ENCODE measurements at places on chromosomes 6 and 20.

GRCh38 chr20:38369389-38369788 is 23.1 kb downstream of the LBP start:
- DNase-seq, result no peak

DNA sequence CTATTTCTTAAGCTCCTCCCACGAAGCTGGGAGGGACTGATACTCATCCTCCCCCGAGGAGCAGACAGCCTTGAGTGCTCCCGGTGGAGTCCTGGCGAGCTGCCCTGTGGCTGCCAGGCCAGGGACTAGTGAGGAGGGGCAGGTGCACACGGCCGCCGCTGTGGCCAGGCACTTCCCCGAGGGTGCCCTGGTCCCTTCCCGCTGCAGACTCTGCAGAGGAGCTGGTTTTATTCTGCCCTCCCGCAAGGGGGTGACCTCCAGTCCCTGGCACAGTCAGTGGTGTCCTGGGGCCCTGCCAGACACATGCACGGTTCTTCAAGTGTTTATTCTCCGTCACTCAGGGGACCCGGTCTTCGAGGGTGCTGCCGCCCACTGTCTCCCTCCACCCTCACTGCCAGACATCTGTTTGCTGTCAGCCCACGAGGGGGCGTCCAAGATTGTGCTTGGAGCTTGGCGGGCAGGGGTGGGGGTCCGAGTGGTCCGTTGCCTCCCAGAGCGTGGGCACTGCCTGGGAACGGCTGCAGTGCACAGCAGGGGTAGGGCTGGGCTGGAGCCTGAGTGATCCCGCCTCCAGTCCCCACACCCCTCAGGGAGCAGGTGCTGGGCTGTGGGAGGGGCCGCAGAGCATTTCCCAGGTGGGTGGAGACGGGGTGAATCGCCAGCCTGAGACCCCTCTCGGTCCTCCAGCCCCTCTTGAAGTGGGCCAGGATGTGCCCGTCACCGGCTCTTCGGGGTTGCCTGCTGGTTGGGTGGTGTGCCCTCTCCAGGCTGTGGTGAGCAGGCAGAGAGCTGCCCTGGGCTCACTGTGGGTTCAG is 3.1 kb upstream of the CABLES2 start:
- peak; percentile 54 for DNase-seq

DNA sequence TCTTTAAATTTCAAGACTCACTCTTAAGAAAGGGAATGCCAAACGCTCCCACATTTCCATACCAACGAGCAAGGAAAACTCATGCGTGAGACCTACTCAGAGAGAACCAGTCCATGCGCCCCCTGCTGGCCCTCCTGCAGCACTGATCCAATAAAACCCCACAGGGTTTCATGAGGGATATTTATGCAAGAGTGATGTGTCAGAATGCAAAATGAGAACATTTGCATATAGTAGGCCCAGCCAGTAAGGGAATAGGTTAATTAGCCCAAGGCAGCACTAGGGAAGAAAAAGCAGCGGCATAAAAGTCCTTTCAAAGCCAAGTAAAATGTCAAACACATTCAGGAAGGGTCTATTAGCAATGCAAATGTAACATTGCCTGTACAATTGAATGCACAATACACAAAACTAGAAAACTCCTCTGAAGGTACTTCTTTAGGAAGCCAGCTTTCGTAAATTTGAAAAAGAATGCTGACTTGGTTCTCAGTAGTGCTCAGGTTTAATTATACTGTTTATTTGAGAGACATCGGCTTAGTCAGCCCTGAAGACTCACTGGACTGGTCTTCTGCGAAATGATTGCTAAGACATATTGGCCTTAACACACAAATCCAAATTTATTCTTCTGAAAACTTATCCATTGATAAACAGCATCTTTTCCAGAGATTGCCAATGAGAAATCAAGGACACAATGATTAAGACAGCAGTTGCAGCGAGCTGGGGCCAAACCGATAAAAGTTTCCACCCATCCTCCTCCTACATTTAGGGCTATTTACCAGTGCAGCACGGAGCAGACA is 93.2 kb downstream of the GMPR start:
- DNase-seq, result peak; percentile 66

- DNase-seq, result no peak
These were observed 8.7 kb upstream of the DSP start for GRCh38 chr6:7532821-7533220.

DNA sequence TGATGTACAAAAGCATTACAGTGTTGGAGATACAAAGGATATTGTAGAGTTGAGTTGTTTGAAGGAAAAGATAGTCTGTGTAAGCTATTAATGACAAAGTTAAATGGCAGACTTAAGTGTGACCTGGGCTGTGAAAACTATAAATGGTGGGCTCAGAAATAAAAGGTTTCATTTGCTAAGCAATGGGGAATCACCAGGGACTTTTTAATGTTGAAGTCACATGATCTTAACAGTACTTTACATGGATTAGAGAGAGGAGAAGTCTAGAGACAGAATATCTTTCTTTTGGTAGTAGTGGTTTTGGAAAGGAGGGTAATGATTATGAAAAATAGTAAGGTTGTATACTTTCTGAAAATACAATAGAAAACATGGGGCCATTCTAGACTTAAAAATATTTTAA is 67.1 kb downstream of the SCAF8 start:
- no peak for DNase-seq

DNA sequence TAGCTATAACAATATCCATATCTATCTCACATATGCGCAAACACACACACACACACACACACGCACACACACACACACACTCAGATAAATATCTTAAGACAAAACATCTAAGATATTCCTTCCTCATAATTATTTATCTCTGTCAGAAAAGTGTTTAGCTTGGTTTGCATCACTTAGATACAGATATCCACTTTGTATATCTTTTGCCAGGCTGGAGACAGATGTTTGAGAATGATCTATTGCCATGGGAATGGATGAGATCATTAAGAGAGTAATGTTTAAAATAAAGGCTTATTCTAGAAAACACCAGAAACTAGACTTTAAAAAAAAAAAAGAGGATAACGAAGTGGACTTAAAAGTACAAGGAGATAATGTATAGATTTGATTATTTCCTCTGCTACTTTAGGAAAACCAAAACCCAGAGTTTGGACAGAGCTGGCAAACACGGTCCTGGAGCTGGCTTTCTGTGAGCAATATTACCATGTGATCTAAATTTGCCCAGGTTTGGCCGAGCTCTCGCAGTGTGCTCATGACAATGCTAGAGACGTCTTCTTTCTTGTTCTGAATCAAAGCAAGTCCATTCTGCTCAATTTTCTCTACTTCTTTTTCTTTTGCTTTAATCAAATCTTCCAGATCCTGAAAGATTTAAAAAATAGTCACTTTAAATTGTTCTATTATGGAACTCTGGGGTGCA is 411.8 kb downstream of the SYNE1 start:
- no peak for DNase-seq

GRCh38 chr20:36688630-36689029 is 42.6 kb upstream of the SLA2 start:
- DNase-seq, result no peak

GRCh38 chr6:117409863-117410262 is 15.9 kb downstream of the ROS1 start:
- no peak for DNase-seq

DNA sequence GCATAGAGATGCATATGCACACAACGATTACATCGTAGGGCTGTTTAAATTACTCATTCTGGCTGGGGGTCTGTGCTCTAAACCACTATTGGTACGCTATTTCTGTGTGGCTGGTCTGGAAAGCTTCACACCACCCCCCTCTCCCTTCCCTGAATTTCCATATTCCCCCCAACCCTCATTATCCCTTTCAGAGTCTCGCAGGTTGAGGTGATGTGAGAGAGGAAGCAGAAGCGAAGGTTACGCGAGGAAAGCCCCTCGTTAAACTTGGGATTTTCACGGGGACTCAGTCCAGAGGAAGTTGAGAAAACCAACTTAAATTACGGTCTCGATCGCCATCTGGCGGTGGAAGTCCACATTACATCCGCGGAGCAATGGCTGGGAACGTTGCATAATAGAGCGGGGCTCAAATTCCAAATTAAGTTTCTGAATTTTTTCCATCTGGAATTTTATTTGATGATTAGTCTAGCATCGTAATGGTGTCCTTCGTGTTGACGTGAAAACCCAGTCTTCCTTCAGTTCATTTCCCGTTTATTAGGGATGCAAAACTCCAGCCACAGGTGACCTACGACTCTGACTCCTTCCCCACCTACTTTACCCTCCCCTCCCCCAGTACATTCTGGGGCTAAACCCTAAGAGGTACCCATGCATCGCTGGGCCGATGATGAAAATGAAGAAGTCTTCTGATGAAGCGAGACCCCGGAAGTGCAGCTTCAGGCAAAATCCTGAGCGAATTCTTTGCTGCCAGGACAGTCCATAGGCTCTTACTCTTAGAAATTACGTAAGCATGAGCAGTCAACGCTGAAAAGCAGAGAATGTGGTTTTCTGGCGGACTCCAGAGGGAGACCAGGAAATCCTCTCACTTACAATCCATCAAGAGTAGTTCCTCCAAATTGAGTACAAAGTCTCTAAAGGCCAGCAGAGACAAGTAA is 19.7 kb downstream of the HLA-DOB start:
- peak; percentile 36 for DNase-seq

- peak; percentile 90 for DNase-seq
These were observed 44.8 kb downstream of the TCP11 start for GRCh38 chr6:35096129-35096862.

- no peak for DNase-seq
These were observed 255.0 kb downstream of the NRN1 start for GRCh38 chr6:5751525-5752390.

DNA sequence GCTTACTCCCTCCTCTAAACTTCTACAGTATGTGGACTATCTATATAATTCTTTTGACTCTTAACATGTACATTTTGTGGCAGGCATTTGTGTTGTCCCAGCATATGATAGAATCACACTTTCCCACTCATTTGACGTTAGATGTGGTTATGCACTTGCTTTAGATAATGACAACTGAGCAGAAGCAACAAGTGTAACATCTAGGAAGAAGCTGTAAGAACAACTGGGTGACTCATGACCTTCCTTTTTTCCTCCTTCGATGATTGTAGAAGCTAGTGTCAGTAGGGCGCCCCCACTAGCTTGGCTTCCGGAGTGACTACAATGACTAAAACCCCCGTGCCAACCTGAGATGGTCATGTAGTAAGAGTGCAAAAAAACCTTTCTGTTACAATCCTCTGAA is 74.6 kb upstream of the CEP85L start:
- no peak for DNase-seq

- DNase-seq, result no peak
These were observed 511 bp downstream of the VARS1 start for GRCh38 chr6:31794866-31795615.

DNA sequence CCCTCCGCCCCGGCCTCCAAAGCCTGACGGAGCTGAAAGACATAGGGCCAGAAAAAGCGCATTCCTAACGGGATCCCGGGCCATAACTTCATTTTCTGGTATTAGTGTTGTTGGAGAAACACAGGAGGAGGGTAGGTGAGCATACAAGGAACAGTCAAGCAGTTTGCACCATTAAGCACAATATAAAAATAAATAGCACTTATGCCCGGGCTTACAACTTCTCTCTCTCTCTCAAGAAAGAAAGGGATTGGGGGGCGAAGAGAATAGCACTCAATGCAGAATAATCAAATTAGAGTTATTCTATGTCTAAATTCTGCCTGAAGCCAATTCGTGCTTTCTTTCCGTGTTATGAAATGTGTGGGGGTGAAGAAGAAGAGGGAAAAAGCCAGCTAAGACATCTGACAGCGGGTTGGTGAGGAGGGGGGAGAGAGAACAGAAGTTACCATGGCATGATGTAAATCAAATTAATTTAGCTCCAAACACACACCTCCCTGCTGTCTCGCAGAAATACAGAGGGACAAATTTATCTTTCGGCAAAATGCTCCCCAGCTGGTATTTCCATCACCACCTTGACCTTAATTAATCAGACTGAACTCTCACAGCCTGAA is 508 bp upstream of the METTL24 start:
- DNase-seq, result no peak

DNA sequence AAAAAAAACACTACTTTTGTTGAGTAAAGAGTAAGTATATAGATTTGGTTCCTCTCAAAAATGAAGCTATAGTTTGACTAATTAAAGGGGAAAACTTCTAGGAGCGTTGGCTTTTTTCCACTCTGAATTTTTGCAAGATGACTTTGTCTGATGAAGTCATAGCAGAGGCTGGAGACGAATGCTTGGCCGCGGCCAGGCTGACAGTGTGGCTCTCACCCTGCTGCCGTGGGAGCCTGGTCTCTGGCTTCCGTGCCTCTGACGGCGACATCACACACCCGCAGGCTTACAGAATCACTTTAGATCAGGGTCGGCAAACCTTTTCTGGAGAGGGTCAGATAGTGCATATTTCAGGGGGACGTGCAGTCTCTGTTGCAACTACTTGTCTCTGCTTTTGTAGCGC is 145.0 kb downstream of the PHACTR3 start:
- no peak for DNase-seq

DNA sequence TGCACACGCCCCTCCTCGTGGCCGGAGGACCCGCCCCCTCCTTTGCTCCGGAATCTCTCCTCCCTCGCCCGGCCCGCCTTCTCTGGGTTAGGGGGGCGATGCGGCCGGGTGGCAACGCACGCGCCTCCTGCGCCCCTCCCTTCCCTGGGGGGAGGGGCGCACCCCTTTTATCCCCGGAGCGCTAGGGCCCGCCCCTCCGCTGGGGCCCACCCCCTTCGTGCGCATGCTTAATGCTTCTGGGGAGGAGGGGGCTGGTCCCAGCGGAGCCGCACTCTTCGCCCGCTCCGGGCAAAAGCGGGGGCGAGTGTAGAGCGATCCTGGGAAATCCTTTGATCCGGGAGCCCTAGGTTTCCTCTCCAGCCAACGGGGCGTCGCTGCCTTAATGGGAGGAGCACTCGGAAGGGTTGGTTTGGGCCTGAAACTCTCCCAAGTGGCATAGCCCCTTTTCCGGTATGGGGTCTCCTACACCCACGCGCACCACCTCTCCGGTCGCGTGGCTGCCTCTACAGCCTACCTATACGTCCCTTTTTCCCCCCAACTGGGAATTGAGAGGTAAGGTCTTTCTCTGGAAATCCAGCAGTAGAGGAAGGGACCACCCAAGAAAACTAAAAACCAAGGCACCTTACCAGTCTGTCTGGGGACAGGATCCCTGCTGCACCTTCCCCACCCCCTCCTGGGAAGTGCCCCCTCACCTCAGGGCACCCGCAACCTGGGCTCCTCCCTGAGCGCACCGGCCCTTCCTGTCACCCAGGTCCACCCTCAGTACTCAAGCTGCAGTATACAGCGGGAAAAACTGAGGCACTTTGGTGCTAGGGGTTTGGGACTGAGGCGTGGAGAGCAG is 2.1 kb downstream of the SOX12 start:
- peak; percentile 93 for DNase-seq

DNA sequence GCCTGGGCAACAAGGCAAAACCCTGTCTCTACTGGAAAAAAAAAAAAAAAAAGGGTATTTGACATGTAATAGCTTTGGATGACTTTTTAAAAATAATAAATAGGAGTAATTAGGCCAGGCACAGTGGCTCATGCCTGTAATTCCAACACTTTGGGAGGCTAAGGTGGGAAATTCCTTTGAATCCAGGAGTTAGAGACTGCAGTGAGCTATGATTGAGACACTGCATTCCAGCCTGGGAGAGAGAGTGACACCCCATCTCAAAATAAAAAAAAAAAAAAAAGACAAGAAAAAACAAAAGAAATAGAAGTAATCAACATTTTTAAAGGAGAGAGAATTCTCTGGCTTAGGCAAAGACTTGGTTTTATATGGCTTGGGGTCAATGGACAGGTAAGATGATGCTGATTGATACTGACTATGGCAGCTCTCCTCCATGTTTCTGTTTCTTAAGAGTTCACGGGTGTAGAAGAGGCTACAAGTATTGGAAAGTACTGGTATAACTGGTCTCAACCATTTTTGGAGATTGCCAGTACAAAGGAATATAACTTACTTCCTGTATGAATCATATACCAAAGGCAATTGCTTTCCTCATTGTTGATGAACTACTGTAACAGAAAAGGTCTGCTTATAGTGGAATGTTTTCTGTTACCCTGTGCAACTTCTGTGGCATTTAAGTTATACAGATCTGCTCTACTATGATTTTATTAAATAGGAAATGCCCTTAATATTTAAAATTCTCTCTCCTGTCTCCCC is 10.1 kb downstream of the MAP3K5 start:
- DNase-seq, result no peak
